SK-MEL-5 (cell line): ENCODE measurements at places on chromosomes 16 and 17. TPM values are rescaled to one million over a fixed set of nuclear protein-coding genes. Genes with fewer than 3 reads are reported as not detected.

SPN gene
- not detected in 2 replicates for total RNA-seq

SHISA6 gene
- total RNA-seq: not detected in 2 replicates

CDK3 gene
- total RNA-seq: 3.1 and 4.3 TPM in 2 replicates

KRTAP4-11 gene
- not detected in 2 replicates for total RNA-seq

MYO15A gene
- 0.08 and 0.16 TPM in 2 replicates for total RNA-seq
